ENCODE measurements at places on chromosomes 11 and 22. TPM values are rescaled to one million over a fixed set of nuclear protein-coding genes. Genes with fewer than 3 reads are reported as not detected.

The OR5AR1 gene
- not detected for total RNA-seq

The OR6M1 gene
- not detected for total RNA-seq

The OVCH2 gene
- total RNA-seq = not detected

The APOL5 gene
- total RNA-seq = not detected

The WNT7B gene
- total RNA-seq = 0.08 TPM

The DMC1 gene
- total RNA-seq = not detected

The TMPRSS13 gene
- 0.15 TPM for total RNA-seq

The OR56B1 gene
- total RNA-seq = not detected

The C11orf87 gene
- not detected for total RNA-seq

The AMBRA1 gene
- total RNA-seq = 14.7 TPM

The RAB3IL1 gene
- 4.0 TPM for total RNA-seq

The OR6A2 gene
- total RNA-seq = not detected

The RAG2 gene
- total RNA-seq = not detected

The OR4A16 gene
- total RNA-seq = not detected

The KDELR3 gene
- 15.2 TPM for total RNA-seq

The CCDC34 gene
- 2.0 TPM for total RNA-seq

The FADS3 gene
- total RNA-seq = 15.0 TPM

The PARVA gene
- 22.4 TPM for total RNA-seq

The BRSK2 gene
- total RNA-seq = 0.18 TPM

The TLCD5 gene
- total RNA-seq = 0.23 TPM

The TRIM49C gene
- total RNA-seq = not detected

Measured in left lobe of liver (tissue), 2 donors.